ENCODE measurements at places on chromosomes 7 and 10. TPM values are rescaled to one million over a fixed set of nuclear protein-coding genes. Genes with fewer than 3 reads are reported as not detected.

GRCh38 chr10:86851328-86852207 is 95.1 kb downstream of the BMPR1A start:
- no peak for DNase-seq

- no peak for DNase-seq
Observed at GRCh38 chr10:102935939-102936605, 18.0 kb downstream of the CNNM2 start.

- DNase-seq: no peak
Observed at GRCh38 chr10:126564326-126564888, 106.1 kb downstream of the C10orf90 start.

- no peak for DNase-seq
Observed at GRCh38 chr7:92961961-92962360, 125.6 kb upstream of the CDK6 start.

MYOZ1 gene
- not detected for total RNA-seq
